Activated CD8-positive, alpha-beta T cell treated with anti-CD3 and anti-CD28 coated beads for 36 hours (primary cell): ENCODE measurements at places on chromosomes 1 and 21. TPM values are rescaled to one million over a fixed set of nuclear protein-coding genes. Genes with fewer than 3 reads are reported as not detected.
A peak's percentile ranks its signal among the peaks of the same experiment; 100 is the strongest.

The LELP1 gene
- total RNA-seq: not detected

GRCh38 chr1:1540090-1540817 is at the start of gene TMEM240:
TMEM240 (minus strand) TSS chr1:1540624; CDS start chr1:1540346, 278 bp downstream.
- H3K4me1 ChIP-seq: no peaks in the 10 kb centered on the region
- no peak within 1 kb of the TSS for H3K27ac ChIP-seq
- peak; percentile 71 for DNase-seq
- H3K27me3 ChIP-seq: no peaks in the 10 kb centered on the region
- peaks cover 9% of the 10 kb centered on the region for H3K36me3 ChIP-seq

The TMEM234 gene
- 7.7 TPM for total RNA-seq

GRCh38 chr21:32545948-32546441 is 39.3 kb downstream of the TCP10L start:
- H3K36me3 ChIP-seq: no peaks in the 10 kb centered on the region
- DNase-seq: no peak
- no peak overlapping the region for H3K4me3 ChIP-seq
- no peak overlapping the region for H3K27ac ChIP-seq

- no peak overlapping the region for H3K4me3 ChIP-seq
- no peak for DNase-seq
- no peaks in the 10 kb centered on the region for H3K27me3 ChIP-seq
- H3K36me3 ChIP-seq: peaks cover 43% of the 10 kb centered on the region
- peaks cover 39% of the 10 kb centered on the region for H3K4me1 ChIP-seq
Observed at GRCh38 chr1:32318127-32318869, 17.7 kb downstream of the MARCKSL1 start.

DNA sequence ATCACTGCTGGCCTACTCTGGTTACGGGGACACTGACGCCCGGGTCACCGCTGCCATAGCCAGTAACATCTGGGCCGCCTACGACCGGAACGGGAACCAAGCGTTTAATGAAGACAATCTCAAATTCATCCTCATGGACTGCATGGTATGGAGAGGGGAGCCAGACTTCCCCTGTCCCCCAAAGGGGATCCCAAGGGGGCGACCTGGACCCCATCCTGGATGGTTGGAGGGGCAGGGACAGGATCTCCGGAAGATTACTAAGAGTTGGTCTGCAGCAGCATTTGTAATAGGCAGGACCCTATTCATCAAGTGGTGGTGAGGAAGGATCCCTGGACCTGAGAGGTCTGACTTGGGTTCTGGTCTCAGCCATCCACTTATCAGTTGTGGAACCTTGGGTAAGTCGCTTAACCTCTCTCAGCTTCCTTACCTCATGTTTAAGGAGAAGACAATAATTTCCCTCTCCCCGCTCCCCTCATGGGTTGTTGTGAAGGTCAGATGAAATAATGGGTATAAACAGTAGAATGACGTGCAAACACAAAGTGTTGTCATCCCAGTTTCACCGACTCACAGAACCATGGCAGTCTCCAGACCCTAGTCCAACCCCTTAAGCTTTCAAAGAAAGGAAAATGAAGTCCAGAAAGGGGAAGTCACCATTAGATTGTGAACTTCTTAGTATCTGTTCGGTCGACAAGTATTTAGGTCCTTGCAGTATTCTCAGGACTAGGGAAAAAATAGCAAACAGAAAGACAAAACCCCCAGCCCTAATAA is 883 bp downstream of the LAMTOR2 start:
- H3K36me3 ChIP-seq: peaks cover 7% of the 10 kb centered on the region
- peak overlapping the region; percentile 96 for H3K4me3 ChIP-seq
- H3K27ac ChIP-seq: peak overlapping the region; percentile 95
- peaks cover 22% of the 10 kb centered on the region for H3K4me1 ChIP-seq

The VANGL1 gene
- total RNA-seq: 2.7 TPM

GRCh38 chr1:235806123-235806522 is 60.6 kb downstream of the LYST start:
- H3K36me3 ChIP-seq: peaks cover 47% of the 10 kb centered on the region
- no peak overlapping the region for H3K27ac ChIP-seq
- no peaks in the 10 kb centered on the region for H3K27me3 ChIP-seq
- H3K4me3 ChIP-seq: no peak overlapping the region

The GBP5 gene
- total RNA-seq: 174 TPM

DNA sequence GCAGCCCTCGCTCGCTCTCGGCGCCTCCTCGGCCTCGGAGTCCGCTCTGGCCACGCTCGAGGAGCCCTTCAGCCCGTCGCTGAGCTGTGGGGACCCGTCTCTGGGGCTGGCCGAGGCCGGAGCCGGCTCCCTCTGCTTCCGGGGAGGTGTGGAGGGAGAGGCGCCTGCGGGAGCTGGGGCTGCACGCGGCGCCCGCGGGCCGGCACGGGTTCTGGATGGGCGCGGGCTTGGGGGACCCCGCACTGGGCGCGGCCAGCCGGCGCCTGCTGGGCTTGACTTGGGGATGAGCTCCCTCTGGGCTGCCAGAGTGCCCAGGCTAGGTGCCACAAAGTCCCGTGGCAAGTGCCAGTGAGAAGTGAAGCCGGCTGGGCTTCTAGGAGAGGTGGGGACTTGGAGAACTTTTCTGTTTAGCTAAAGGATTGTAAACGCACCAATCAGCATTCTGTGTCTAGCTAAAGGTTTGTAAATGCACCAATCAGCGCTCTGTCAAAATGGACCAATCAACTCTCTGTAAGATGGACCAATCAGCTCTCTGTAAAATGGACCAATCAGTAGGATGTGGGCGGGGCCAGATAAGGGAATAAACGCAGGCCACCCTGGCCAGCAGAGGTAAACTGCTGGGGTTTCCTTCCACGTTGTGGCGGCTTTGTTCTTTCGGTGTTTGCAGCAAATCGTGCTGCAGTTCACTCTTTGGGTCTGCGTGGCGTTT is 20.2 kb downstream of the EXOC8 start:
- no peaks in the 10 kb centered on the region for H3K27me3 ChIP-seq
- H3K27ac ChIP-seq: no peak overlapping the region
- no peaks in the 10 kb centered on the region for H3K36me3 ChIP-seq
- H3K4me3 ChIP-seq: no peak overlapping the region
- peak; percentile 7 for DNase-seq

The CHD5 gene
- 0.61 TPM for total RNA-seq

DNA sequence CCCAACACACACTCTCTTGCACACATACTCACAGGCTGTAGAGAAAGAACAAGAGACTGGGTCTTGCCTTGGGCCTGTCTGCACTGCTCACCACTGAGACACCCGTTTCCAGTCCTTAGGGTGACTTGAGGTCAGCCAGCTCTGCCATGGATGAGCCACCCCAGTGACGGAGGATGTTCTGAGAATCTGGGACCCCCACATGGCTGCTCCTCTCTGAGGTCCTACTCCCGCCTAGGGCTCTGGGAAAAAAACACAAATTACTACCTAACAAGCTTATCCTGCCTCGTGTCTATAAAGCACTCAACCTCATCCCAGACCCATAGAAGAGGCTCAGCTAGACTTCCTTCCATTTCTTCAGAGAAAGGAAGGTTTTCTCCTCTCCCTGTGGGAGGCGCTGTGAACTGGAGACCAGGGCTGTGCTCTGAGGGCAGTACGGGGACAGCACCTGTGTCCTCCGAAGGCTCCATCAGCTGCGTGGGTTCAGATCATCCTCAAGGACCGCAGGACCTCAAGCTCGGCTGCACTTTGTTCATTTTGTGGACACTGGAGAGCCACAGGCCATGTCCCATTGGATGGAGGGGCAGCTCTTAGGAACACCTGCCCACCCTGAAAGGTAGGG is 4.3 kb upstream of the CLEC20A start:
- no peak overlapping the region for H3K4me3 ChIP-seq
- no peaks in the 10 kb centered on the region for H3K36me3 ChIP-seq
- no peaks in the 10 kb centered on the region for H3K27me3 ChIP-seq
- no peaks in the 10 kb centered on the region for H3K4me1 ChIP-seq
- H3K27ac ChIP-seq: no peak overlapping the region

The BARHL2 gene
- not detected for total RNA-seq

DNA sequence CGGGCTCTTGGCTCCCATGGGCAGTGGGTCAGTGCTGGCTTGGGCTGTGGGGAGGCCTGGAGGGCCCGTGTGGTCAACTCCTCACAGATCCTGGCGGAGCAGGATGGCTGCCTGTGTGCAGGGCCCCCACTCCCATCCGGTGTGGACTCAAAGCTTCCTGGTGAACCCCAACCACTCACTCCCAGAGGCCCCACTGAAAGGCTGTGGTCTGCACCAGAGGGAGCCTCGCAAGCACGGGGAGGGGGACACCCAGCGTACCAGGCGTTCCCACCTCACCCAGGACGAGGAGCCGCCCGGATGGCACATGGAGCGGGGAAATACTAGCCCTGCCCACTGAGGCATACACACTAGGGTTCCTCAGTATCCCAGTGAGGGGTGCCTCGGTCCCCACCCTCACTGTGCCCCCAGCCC is 75.4 kb upstream of the ACTRT2 start:
- H3K27ac ChIP-seq: no peak overlapping the region
- DNase-seq: no peak

The PTPN22 gene
- total RNA-seq: 56.0 TPM

The ARMH1 gene
- total RNA-seq: 162 TPM

DNA sequence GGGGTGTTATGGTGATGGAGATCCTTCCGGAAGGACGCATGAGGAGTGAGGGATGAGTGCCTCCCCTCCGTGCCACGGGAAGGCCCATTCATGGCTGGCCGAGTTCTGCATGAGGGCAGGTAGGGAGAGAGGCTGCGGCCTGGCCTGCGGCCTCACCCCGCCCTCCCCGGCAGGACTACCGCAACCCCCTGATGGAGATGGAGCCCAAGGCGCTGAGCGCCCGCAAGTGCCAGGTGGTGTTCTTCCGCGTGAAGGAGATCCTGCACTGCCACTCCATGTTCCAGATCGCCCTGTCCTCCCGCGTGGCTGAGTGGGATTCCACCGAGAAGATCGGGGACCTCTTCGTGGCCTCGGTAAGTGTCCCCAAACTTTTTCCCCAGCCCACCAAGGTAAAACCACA is 83.3 kb downstream of the ARHGEF10L start:
- no peak overlapping the region for H3K27ac ChIP-seq
- H3K4me3 ChIP-seq: no peak overlapping the region
- H3K27me3 ChIP-seq: peaks cover 6% of the 10 kb centered on the region
- H3K36me3 ChIP-seq: no peaks in the 10 kb centered on the region
- no peak for DNase-seq
- H3K4me1 ChIP-seq: no peaks in the 10 kb centered on the region

The CYP4A11 gene
- total RNA-seq: not detected

DNA sequence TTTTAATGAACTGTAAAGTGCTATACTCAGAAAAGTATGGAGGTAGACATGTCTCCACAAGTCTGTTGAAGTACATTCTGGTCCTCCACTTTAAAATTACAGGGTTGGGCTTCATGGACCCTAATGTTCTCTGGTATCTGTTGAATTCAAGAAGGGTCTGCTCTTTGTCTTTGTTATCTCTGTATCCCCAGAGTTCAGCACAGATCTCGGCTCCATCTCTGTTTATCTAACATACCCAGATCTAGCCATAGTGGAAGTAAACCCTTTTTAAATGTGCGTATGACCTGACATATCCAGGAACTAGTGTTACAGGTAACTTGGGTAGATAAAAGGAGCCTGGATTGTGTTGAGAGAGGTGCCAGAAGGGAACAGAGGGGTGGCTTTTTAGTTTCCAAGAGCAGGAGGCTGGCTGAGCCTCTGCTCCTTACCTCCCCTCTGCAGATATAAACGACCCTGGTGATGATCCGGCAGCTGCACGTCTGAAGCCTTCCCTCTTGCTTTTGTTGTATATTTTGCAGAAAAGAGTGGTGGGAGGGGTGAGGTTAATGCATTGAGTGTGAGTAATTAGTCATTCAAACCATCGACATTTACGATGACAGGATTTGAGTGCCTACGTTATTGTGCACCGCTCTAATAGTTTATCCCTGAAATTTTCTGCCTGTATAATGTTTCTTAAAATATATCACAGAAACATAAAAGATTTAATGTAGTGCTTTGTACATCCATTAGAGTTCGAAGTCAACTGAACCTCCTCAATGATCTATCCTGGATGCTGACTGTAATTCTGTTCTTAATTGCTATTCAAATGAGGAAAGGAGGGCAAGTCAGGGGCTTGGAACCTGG is 30.8 kb downstream of the ELAVL4 start:
- H3K27ac ChIP-seq: no peak overlapping the region
- no peak for DNase-seq
- H3K4me1 ChIP-seq: no peaks in the 10 kb centered on the region
- H3K36me3 ChIP-seq: no peaks in the 10 kb centered on the region
- peaks cover 8% of the 10 kb centered on the region for H3K27me3 ChIP-seq
- H3K4me3 ChIP-seq: no peak overlapping the region
